ENCODE measurements at places on chromosomes 2 and 18.

GRCh38 chr2:15840148-15840547, 100.2 kb upstream of the MYCN start:
- no peak for DNase-seq

GRCh38 chr2:169200756-169201155, 131.4 kb downstream of the DHRS9 start:
- DNase-seq = no peak

- DNase-seq = no peak
Measured at GRCh38 chr2:26519396-26520147, 41.6 kb upstream of the OTOF start.

- no peak for DNase-seq
Measured at GRCh38 chr2:215590010-215590745, 154.3 kb upstream of the FN1 start.

- DNase-seq = no peak
Measured at GRCh38 chr2:149745396-149746230, 158.0 kb upstream of the MMADHC start.

GRCh38 chr2:44118257-44118656, 50.4 kb upstream of the PPM1B start:
- DNase-seq = no peak

- DNase-seq = no peak
Measured at GRCh38 chr2:187415449-187415848, 32.6 kb downstream of the CALCRL start.

- DNase-seq = no peak
Measured at GRCh38 chr2:69103419-69103818, 90.4 kb downstream of the ANTXR1 start.

- no peak for DNase-seq
Measured at GRCh38 chr2:66426244-66427111, 8.4 kb upstream of the MEIS1 start.

- no peak for DNase-seq
Measured at GRCh38 chr2:218518876-218519275, 49.3 kb downstream of the USP37 start.

DNA sequence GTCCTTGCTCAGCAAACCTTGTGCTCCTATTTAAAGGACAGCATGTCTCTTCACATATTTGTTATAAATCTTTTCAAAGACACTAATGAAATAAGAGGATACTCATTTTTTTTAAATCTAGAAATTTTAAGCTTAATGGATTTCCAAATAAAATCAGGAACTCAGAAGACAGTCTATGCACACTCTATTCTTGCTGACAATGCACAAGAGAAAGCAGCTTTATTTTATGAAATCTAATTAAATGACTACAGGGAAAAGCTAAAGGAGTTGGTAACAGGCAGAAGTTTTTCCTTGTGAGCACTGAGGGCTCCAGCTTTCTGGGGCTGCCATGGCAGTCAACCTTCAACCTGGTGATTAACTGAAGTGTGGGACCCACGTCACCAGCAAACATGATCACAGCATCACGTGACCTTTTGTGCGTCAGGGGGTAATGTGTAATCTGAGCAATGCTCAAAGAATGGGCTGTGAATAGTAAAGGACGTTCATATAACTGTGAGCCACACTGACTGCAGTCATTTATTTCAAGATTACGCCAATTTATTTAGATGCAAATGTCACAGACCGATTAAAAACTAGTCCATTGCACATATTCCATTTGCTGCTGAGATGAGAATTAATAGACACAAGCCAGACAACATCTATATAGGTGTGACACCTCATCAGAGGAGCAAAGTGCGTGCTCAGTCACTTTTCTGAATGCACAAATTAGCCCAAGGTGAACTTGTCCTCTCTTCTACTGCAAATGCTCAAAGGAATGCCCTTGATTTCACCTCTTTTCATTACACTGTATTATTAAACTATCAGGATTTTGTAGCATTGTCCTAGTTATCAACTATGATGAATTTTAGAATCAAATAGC, 11.6 kb upstream of the DNER start:
- DNase-seq = no peak

DNA sequence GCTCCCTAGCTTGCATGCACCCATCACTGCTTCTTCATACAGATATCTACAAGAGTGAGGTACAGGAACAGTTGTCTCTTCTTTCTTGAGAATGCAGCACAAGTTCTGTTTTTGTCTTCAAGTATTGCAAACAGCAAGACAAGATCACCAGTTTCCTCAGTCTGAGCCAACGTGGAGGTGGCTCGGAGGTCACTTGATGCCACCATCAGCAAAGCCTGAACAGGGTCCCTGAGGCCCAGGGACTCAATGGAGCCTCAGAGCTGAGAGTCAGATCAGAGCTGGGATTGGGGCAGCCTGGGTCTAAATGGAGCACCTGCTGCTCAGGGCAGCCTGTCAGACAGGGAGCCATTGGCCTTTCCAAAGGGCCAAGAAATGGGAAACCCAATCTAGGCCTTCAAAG, 290.7 kb upstream of the ID2 start:
- no peak for DNase-seq

DNA sequence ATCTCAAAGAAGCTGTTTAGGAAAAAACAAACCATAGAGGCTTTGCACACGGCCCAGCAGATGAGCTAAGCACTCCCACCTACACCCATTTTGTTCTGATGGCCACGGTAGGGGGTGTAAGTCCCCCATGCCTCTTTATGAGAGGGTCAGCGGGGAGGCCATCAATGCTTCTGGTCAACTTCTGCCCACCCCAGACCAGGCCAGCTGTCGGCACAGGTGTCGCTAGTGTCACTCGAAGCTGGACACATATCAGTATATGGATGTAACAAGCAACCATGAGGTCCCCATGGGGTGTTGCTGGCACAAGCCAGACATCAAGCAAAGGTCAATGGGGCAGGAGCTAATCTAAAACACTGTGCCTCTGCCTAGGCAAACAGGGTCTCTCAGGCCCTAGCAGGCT, 23.7 kb upstream of the SLC35F6 start:
- no peak for DNase-seq

DNA sequence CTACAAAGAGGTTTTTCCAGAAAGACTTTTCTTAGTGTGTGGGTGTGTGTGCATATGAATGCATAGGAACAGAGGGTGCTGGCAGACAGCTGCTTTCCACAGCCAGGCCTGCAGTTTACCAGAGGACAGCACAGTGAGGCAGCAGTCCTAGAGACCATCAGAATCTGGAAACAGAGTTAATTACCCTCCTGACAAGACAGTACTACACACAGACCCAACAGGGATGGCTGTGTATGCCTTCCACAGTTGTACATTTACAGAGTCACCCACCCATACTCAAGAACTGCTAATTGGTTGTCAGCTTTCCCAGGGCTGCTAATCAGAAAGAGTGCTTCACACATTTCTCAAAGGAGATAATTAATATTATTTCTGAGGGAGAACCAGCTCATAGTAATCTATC, 104.7 kb downstream of the FEZ2 start:
- DNase-seq = no peak

- DNase-seq = no peak
Measured at GRCh38 chr2:102141011-102141943, 1.3 kb upstream of the IL1R1 start.

DNA sequence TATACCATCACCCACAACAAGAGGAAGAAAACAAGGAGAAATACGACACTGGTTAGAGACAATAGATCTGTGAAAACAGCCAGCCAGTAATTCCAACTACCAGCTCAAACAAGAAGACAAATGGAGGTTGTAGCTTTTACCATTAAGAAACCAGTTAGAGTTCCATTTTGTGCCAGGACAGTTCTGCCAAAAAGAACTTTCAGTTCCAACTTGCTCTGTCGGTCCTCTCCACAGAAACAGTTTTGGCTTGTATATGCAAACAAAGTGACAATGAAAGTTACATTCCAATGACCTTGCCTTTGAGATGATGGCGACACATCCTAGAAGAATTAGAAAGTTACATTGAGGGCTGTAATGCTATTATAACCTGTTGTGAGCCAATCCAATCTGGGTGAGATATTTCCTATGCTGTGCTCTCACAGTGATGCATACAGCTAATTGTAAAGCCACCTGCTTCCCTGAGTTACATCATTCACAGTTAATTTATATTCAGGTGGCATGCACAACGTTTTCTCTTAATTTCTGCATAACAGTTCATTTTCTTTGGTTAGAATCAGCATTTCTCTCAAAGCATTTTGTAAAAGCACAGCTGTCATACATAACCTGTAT, 1378.4 kb upstream of the PIK3C3 start:
- DNase-seq = no peak

DNA sequence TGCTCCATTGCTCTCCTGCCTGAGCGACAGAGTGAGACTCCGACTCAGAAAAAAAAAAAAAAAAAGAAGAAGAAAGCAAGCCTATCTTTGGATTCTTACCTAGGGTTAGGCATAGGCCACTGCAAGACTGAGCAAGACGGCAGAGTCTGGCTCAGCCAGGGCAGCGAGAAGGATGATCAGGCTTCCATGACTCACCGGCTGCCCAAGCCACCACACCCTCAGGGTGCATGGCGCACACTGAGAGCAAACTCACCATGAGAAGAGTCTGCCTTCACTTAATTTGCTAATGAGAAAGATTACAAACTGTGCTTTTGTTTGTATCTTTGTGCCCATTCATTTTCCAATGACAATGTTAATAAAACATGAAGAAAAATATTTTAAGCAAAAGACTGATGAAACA, 8.2 kb downstream of the FAM110C start:
- DNase-seq = no peak

GRCh38 chr2:157625296-157625695, 3.4 kb downstream of the ACVR1C start:
- DNase-seq = no peak

DNA sequence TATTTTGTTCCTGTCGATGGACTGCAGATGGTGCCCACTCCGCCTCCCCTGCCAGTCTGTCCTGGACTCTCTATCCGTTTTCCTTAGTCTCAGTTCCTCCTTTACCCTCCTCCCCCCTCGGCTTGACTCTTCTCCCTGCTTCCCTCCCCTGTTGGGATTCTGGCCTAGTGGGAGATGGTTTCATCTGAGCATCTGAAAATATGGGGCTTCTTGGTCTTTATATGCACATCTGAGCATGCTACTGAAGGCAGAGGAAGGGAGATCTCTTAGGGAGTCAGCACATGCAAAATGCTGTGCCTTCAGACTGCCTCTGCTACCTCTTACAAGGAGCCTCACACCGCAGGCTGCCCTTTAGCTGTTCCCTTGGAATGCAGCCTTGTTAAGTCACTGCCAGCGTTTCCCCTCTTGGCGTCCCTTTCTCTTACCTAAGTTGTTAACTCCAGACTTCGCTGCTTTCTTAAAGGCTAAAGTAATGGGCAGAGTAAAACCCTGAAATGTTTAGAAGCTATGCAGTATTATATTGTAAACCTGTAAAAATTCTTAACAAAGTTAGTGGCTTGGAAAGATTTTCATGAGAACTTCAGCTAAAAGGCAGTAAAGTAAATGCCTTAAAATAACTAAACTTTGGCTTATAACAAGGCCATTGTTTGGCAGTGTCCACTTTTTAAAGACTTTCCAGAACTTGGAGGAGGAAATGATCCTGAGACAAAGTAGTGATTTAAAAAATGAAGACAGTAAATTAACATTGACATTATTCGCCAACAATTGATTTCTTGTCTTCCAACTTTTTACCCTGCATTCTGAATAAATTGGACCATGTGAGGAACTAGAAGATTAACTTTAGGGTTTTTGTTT, 49.8 kb downstream of the LDLRAD4 start:
- no peak for DNase-seq

- DNase-seq = no peak
Measured at GRCh38 chr2:127792805-127793204, 18.2 kb downstream of the WDR33 start.

GRCh38 chr2:104402825-104403224, 451.1 kb upstream of the POU3F3 start:
- no peak for DNase-seq

DNA sequence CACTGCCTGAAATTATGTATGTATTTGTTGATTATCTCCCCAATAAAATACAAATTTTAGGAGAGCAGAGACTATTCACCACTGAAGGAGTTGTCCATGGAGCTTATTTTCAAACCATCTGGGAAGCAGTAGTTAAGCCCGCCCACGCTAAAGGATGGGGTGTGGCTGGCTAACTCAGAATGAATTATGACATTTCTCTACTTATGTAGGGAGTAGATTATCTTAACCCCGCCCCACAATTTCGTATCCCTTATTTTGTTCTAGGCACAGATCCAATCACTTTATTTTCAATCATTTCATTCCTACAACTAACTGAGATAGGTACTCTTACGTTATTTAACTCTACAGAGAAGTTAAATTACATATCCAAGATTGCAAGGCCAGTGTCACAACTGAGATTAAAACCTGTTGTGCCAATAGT, 1.4 kb upstream of the LAPTM4A start:
- DNase-seq = no peak

DNA sequence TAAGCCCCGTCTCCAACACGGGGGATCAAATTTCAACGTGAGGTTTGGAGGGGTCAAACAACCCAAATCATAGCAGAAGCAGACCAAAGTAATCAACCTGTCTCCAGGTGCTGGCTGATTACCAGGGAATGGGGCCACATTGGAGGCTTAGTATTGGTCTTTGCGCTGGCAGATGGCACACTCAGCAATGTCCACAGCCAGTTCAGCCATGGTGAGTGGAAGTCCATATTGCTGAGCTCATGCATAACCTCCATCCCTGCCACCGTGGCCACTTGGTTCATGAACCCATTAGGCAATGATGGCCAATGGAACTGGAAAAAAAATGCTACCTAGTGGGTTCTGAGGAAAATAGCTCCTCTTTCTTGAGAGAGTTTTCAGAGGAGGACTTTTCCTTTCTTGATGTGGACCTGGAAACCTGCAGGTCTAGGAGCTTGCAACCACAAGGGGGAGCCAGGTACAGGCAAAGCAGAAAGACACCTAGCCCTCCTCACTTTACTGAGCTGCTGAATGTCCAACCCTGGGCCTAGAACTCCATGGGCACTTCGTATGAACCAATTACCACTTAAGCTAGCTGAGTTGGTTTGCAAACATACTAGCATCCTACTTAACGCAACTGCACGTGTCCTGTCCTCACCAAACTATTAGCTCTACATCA, 128.0 kb upstream of the GYPC start:
- peak; percentile 42 for DNase-seq

GRCh38 chr2:74099835-74100234, 47.9 kb downstream of the BOLA3 start:
- DNase-seq = no peak

DNA sequence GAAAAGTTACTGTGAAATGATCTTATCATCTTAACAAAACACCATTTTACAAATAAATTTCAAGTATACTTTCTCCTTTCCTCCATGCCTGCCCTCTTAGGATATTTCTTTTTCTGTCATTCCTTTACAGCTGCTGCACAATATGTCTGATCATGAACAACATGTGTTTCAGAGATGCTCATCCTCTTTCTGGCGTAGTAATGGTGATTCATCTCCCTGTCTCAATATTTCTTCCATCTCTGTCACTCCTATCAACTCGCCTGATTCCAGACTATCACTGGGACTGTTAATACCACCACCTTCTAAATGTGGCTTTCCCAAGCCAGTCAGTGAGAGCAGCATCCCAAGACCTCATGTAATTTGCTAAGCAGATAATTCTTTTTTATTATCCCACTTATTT, 290.5 kb downstream of the GULP1 start:
- DNase-seq = no peak

DNA sequence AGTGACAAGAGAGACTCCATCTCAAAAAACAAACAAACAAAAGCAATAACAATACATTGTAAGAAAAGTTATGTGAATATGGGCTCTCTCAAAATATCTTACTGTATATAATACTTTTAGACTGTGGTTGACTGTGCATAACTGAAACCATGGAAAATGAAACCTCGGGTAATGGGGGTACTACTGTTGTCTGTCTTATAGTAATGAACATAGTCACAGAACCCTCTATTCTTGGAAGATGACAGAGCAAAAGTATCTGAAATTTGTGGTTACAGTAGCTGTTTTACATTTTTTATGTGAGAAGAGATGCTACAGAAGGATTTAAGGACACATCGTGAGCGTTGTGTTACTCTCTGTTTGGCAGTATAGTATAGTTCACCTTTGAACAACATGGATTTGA, 60.5 kb downstream of the MAP4K4 start:
- DNase-seq = no peak

Data from stimulated activated CD4-positive, alpha-beta T cell treated with anti-CD3 and anti-CD28 coated beads, Interleukin-1b, Interleukin-23, amount 100 ng/mL, for 1 hour (primary cell).